ENCODE measurements at places on chromosomes 3 and 15.

- no peak for DNase-seq
Measured at GRCh38 chr3:136074546-136075170, 109.1 kb downstream of the PPP2R3A start.

DNA sequence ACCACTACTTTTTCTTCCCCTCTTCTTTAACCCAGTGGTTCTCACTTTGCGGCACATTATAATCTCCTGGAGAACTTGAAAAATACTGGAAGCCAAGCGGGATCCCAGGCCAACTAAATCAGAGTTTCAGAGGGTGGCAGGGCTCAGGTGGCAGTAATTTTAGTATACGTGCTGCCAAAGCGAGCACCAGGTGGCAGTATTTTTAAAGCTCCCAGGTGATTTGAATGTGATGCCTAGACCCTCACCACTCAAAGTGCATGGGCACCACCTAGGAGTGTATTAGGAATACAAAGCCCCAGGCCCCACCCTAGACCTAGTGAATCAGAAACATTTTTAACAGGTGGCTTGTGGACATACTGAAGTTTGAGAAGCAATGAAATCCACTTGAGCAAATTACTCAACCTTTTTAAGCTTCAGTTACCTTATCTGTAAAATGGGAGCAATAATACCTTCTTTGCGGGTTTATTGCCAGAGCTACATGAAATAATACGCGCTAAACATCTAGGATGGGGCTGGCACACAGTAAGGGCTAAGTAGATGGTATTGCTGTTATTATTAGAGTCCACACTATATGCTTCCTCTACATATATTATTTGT lies 8.3 kb downstream of the B3GALNT1 start:
- no peak for DNase-seq

DNA sequence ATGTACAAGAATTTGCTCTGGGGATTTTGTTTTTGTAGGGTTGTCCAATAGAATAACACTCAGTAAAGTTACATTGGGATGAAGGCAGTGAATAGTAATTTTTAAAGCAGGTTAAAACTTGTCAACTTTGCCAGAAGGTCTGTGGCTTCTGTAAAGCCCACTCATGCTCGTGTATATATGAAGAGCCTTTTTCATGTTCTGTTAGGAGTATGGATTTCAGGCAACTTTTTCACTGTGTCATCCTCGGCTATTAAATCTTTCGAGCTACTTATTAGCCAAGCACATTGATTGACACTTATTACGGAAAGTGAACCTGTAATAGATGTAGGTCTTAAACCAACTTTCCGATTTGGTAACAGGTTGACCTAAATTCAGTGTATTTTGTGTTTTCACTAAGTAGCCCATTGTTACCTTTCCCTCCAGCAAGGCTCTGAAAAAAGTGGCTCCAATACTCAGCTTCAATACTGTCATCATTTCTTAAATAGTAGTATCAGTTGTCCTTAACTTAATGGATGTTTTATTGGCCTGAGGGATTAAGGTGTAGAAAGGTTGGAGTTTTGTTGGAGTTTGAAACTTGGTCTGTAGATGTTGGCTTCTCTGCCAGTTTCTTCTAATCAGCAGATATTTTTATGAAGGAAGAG lies 1.7 kb downstream of the PAK2 start:
- DNase-seq, result no peak

GRCh38 chr3:160808838-160809237 lies 52.8 kb downstream of the PPM1L start:
- DNase-seq, result no peak

DNA sequence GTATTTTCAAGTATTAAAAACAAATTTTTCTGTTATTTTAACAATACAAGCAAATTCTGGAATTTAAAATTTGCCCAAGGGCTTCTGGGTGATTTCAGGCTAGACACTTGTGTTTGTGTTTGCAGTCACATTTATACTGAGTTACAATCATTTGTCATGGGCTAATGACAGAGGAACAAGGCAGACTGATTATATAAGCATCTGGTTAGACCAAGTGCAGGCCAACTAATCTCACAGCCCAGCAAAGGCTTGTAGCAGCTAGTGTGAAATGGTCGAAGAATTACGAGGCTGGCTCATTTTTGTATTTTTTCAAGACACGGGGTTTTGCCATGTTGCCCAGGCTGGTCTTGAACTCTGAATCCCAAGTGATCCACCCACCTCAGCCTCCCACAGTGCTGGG lies 52.1 kb downstream of the CMTM8 start:
- DNase-seq, result no peak

DNA sequence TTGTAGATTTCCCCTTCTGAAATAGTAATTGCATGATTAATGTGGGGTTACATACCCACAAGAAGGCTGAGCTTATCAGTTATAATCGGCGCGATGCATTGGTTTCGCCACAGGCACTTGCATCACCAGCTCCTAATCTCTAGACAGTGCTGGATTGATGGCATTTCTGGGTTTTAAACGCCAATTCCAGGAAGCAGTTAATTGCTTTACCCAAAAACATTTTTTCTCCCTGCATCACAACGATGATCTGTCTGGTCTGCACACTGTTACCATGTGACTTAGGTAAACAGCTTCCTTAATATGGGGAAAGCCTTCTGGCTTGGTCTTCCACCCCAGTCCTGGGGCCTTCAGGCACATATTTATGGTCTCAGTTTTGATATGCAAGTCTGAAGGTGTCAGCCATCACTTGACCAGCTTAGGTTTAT lies 70.0 kb upstream of the HEG1 start:
- no peak for DNase-seq

DNA sequence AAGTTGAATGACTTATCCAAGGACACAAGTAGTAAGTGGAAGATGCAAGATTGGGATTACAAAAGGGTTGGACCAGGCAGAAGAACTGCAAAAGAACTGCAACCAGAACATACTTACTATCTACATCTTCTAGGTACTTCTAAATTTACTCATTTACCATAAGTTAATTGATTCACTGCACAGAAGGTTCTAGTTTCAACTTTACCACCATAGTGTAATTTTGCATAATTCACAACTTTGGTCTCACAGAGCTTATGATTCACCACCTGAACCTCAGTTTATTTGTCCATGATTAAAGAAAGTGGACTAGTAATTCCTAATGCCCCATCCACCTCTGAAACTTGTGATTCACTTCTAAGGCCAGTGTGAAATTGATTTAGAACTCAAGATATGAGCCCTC lies 236.8 kb upstream of the UBE2E2 start:
- no peak for DNase-seq

DNA sequence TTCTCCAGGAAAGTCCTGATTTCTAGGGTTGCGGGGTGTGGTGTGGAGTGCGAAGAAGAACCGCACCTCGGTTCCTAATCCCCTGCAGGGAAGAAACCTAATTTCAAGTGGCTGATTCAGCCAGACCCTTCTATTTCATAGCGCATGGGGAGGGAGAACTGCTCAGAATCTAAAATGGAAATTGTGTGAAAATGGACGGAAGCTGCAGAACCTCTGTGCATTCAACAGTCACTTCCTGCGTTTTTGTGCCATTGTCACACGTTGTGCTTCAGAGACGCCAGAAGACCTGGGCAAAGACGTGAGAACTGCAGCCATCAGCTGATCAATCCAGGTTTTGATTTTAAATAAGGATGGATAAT lies 1.2 kb downstream of the SIDT1 start:
- no peak for DNase-seq

DNA sequence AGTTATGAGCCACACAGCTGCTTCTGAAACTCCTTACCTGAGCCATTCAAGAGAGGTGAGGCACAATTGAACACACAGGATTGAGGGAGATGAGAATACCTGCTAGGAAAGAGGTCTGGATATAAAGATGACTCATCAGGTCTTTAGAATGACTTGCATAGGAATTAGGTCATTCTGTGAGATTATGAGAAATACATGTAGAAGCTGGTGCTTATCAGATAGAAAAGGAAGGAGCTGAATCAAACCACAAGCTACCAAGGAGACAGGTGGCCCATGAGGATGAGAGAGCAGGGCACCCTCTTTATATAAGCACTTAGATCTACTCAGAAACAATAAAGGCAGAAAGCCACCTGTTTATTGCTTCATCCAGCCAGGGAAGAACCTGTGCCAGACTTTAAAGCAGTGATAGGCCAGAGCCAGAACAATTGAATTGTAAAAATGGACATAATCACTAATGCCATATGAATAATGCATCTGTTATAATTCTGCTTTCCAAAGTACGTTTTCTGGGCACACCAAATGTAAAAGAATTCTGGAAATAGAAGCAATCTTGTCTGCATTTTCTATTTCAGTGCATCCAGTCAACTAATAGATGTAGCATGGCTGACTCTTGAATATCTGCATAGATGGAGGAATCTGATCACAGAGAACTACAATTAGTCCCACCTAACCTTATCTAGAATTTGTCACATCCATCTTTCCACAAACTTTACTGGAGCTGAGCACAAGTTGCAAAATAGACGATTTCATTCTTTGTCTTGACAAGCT lies 74.9 kb downstream of the PIK3R4 start:
- DNase-seq, result no peak

- no peak for DNase-seq
Measured at GRCh38 chr3:53823026-53823955, 22.9 kb downstream of the CHDH start.

DNA sequence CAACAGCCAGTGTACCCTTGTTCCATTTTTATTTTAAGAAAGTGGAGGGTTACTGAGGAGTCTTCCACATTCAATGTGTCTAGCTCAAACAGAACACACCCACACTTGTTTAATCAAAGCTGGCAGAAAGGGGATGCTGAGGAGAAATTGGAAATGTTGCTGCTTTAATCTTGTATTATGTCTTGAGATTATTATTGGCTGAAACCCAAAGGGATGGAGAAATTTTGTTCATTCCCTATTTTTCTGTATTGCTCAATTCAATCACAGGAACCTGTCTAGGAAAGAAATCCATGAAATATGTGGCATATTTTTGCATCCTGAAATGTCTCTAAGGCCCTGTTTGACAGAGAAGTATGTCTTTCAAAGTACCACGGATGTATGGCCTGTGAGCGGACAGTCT lies 238.0 kb downstream of the MYRIP start:
- no peak for DNase-seq

DNA sequence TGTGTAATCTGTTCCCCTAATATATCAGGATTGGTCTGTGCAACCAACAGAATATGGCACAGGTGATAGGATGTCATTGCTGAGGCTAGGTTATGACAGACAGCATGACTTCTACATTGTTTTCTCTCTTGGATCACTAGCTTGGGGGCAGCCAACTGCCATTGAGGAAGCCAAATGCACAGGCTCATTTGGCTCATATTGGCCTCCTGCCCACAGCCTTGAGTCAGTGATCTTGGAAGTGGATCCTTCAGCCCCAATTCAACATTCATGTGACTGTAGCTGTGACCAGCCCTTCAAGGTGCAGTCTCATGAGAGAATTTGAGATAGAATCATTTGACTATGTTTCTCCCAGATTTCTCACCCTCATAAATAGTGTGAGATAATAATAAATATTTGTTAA lies 675.6 kb downstream of the GRM7 start:
- DNase-seq, result no peak

- DNase-seq, result no peak
Measured at GRCh38 chr3:147945968-147946519, 536.9 kb downstream of the ZIC1 start.

DNA sequence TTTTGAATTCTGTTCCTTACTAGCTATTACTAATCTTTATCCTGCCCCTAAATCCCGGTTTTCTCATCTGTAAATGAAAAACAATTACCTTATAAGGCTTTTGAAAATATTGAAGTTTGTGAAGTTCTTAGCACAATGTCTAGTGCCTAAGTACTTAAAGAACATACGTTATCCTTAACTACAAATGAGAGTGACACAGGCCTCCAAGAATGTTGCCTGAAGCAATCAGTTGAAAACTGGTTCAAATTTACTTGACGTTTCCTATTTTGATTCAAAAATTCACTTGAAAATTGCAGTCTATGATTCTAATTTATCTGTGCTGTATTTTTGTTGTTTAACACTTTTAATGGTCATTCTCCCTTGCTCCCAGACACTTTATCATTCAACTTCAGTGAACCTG lies 3.2 kb downstream of the SENP7 start:
- DNase-seq, result no peak

DNA sequence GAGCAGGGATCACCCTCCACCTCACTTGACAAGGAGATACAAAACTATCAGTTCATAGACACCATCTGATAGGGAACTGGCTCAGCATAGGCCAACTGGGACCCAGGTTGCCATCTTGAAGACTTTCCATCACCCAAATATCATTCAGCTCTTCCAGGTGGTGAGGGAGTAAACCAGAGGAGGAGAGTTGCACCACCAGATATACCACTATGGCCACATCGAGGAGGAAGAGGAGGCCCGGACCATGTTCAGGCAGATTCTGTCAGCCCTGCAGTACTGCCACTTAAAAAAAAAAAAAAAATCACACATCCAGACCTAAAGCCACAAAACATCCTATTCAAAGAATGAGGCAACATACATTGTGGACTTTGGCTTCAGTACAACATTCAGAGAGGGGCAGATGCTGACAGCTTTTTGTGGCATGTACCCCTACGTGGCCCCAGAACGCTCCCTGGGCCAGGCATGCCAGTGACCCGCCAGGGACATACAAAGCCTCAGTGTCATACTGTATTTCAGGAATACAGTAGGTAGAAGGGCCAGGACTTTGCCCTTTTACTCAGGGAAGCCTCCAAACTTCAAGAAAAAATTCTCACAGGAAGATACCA lies 18.4 kb upstream of the EMC3 start:
- no peak for DNase-seq

GRCh38 chr3:42488687-42489086 lies 13.8 kb upstream of the VIPR1 start:
- no peak for DNase-seq

- DNase-seq, result no peak
Measured at GRCh38 chr3:63912768-63913588, 795 bp upstream of the SCAANT1 start.

DNA sequence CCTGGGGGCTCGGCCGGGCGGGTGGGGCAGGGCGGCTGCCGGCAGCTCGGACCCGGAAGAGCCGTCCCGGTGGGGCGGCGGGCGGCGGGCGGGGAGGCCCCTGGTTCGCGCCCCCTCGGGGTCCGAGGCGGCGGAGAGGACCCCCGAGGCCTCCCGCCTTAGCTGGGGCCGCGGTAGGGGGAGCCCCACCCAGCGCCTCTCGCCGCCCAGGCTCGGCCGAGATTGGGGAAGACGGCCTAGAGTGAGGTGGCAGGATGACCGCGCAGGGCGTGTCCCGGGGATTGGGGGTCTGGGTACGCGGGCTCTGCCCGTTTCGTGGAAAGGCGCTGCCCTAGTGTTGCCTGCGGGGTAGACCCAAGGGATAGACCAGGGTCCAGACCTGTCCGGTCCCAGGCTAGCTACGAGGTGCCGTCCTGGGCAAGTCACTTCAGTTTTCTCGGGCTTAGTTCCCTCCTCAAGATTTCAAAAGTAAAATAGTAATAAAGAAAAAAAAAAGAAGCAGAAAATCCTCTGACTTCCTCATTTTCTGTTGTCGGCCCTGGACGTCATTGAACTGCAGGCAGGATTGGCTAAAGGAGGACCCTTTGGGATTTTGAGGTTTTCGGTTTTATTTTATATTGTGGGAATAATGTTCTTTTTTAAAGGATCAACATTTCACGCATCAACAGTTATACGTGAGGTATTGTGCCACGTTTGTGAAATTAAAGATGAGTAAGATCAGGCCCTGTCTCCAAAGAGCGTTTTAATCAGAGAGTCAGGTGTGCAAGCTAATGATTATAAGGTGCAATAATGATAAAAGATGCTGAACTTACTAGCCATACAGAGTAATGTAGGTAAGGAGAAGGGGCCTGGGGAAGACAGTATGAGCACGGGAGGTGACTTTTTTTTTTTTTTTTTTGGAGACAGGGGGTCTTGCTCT lies 679 bp downstream of the IQGAP1 start:
- no peak for DNase-seq

Measured in esophagus squamous epithelium (tissue), 5 donors.